Fibroblast of skin of left biceps (primary cell): ENCODE measurements at places on chromosomes 6 and 20.

- no peak for DNase-seq
Observed at GRCh38 chr20:57921676-57922075, 211.9 kb upstream of the PMEPA1 start.

- no peak for DNase-seq
Observed at GRCh38 chr6:7911345-7911725, 747 bp upstream of the TXNDC5 start.

- no peak for DNase-seq
Observed at GRCh38 chr20:13684566-13685222, 46.0 kb upstream of the TASP1 start.

GRCh38 chr6:108622641-108623298 is 62.1 kb downstream of the FOXO3 start:
- peak; percentile 77 for DNase-seq

DNA sequence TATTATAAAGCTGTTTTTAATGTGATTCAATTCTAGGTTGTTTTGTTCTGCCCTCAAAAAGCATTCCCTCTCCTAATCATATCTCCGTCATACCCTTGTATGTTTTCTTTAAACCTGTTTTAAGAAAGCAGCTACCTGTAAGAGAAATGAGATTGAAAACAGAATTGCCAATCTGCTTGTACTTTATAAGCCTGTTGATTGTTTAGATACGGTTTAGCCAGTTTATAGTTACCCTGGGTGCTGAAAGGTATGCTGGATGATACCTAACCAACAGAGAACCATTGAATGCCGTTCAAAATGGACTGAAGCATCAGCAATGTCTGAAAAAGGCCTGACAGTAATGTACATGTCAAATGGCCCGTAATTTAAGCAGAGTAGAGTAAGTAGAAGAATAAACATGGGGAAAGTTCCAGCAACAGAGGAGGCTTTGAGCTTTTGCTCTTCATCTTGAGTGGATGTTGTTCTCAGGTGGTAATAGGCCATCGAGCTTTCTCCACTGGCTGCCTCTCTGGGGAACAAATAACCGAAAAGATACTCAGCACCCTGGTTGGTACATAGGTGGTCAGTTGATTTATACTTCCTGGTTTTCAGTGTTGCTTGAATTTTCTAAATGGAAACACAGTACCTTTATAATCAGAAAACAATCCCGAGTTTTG is 27.5 kb downstream of the PTPN1 start:
- no peak for DNase-seq

DNA sequence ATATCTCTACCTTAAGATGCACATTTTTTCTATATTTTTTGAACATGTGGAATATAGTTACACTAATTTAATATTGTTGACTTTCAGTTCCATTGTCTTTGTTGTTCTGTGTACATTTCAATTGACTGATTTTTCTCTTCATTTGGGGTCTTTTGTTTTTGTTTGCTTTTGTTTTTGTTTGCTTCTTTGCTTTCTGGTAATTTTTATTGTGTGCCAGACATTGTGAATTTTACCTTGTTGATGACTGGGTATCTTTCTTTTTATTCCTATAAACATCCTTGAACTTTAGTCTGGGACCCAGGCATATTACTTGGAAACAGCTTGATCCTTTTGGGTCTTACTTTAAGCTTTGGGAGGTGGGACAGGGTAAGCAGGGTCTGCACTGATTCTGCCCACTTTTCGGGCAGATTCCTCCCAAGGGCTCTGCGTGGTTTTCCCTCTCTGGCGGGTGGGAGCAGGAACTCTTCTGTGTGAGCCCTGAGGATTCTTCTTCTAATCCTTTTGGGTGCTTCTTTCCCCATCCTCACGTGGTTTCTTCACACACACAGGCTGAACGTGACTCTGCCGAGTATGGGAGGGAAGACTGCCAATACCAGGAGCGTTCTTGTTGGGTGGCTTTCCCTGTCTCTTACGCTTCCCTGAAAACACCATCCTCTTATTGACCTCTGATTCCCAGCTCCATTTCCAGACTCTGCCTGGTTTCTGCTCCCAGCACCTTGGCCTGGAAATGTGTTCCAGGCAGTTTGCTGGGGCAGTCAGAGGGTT is 200.5 kb downstream of the ARID1B start:
- DNase-seq: no peak

DNA sequence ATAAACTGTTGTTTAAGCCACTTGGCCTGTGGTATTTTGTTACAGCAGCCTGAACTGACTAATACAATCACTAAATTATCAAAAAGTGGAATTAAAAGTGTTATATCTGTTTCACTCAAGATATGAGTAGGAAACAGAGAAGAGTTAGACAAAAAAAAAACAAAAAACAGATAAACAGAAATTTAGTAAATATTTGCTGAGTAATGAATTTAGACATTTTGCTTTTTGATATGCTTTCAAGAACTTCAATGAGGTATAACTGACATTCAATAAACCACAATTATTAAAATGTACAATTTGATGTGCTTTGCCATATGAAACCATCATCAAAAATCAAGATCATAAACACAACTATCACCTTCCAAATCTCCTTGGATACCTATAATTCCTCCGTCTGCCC is 369.2 kb downstream of the PAX1 start:
- DNase-seq: no peak

DNA sequence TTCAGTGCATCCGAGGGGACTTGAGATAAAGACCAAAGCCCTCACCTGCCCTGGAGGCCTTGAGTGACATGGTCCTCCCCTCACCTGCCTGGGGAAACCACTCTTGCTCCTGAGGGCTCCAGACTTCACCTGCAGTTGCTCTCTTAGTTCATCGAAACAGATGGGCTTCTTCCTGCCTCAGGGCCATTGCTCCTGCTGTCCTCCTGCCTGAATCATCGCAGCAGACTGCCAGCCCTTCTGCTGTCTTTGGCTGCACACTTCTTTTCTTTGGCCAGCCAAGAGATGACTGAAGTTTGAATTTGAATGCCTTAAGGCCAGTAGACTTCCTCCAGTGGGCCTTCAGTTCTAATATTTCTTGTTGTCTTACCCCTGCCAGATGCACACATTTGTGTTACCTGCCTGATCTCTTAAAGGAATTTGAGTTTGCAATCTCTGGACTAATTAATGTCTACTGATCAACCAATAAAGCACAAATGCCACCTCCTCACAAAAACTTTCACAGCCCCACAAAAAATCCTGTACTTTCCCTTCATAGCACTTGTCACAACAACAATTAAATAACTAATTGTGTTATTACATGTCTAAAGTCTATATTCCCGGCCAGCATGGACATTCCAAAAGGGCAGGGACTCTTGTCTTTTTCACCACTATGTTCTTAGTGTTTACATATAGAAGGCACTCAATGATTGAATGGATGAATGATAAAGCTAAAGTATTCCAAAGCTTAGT is 56.7 kb upstream of the SGK1 start:
- no peak for DNase-seq
